ENCODE measurements at places on chromosomes 11 and 22. TPM values are rescaled to one million over a fixed set of nuclear protein-coding genes. Genes with fewer than 3 reads are reported as not detected.
A peak's percentile ranks its signal among the peaks of the same experiment; 100 is the strongest.

Gene CCDC81
- 1.2 TPM for total RNA-seq

- DNase-seq = no peak
These were observed 92.7 kb downstream of the ETS1 start for GRCh38 chr11:128494418-128495332.

DNA sequence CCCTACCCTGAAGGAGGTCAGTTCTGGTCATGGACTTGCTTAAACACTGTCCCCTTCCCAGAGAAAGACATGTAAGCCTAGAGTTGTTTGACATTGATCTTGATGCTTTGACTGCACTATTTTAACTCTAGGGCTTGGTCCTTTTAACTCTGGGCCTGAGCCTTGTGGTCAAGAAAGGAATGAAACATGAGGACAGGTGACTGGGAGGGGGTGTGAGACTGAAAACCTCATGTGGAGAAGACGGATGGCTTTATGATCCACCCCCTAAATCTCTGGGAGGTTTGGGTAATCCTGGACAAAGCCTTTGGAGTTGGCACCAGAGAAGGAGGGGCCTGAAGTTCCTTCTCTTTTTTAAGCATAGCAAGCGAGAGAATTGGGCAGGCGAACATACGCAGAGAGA lies 17.5 kb downstream of the CHRDL2 start:
- no peak for DNase-seq

DNA sequence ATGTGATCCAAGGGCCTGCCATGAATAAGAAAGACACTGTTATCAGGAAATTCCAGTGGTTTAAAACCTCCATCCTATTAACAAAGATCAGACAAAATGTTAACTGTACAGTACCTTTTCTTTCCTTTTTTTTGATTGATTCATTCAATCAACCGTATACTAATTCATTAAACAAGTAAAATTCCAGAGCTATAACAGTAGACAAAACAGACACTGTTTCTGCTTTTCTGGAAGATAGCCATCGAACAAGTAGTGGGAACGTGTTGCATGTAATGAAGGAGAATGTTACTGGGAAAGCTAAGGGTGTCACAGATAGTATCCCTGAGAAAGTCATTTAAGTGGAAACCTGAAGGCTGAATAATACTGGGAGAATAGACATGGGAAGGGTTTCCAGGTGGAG lies 73.7 kb upstream of the ALKBH3 start:
- DNase-seq = no peak

DNA sequence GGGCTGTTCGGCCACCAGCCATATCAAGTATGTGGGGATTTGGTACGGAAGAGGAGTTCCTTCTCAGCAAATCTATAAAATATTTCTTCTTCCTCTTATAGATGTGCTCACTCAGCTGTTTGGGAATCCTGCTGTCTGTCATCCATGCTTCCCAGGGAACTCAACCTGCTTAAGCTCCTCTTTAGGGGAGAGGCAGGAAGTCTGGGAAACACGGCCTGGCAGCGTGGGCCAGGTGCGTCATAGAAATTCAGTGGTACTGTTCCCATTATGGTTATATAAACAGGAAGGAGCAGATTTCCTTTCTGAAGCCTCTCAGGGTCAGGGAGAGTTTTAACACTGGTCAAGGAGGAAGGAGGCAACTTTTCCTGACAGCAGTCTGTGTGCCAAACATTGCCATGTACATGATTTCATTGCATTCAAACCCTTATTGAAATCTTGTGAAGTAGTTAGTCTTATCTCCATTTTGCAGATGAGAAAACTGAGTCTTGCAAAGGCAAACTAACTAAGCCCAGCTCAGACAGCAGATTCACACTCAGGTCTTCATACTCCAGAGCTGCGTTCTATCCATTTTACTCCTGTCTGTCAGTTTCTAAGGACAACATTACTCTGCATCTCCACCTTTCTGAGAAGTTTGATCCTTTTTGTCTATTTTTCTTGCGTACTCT lies 35.4 kb upstream of the AMOTL1 start:
- no peak for DNase-seq

DNA sequence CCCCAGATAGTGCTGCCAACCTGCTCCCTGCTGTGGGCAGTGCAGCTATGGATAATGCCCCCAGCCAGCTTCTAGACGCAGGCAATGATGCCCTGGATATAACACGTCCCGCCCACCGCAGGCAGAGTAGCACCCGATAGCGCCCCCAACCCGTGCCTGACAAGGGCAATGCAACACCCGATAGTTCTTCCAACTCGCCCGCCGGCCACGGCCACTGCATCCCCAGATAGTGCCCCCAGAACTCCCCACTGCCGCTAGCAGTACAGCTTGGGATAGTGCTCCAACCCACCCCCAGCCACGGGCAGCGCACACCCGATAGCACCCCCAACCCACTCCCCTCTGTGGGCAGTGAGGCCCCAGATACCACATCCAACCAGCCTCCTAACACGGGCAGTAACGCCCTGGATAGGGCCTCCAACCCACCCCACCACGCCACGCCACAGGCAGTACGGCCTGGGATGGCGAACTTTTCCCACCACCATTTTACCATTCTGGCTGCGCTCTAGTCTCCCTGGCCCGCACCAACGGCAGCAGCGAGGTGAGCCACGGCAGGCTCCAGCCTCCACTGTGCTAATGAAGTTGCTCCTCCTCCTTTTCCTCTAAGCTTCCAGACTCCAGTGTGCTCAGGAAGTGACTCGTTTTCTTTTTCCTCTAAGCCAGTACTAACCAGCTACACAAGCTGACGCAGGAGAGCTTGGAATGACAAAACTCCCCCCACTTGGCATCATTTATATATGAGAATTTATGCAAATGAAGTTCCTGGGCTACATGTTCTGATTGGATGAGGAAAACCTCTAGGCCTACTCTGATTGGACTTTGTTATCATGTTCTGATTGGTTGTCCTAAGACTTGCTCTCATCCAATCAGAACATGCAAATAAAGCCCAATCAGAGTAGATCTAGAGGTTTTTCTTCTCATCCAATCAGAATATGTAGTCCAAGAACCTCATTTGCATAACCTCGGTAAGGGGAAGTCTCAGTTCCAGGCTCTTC lies 3.0 kb upstream of the RFPL3 start:
- peak; percentile 50 for DNase-seq

DNA sequence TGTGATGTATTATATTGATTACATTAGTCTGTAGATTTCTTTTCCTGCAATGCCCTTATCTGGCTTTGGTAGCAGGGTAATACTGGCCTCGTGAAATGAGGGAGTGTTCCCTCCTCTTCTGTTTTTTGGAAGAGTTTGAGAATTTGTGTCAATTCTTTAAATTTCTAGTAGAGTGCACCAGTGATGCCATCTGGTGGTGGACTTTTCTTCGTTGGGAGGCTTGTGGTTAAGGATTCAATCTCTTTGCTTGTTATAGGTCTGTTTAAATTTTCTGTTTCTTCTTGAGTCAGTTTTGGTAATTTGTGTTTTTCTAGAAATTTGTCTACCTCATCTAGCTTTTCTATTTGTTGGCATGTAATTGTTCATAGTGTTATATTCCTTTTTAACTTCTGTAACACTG lies 18.9 kb downstream of the SHANK3 start:
- peak; percentile 82 for DNase-seq

- no peak for DNase-seq
These were observed 3.1 kb upstream of the PIK3IP1 start for GRCh38 chr22:31295360-31295759.

DNA sequence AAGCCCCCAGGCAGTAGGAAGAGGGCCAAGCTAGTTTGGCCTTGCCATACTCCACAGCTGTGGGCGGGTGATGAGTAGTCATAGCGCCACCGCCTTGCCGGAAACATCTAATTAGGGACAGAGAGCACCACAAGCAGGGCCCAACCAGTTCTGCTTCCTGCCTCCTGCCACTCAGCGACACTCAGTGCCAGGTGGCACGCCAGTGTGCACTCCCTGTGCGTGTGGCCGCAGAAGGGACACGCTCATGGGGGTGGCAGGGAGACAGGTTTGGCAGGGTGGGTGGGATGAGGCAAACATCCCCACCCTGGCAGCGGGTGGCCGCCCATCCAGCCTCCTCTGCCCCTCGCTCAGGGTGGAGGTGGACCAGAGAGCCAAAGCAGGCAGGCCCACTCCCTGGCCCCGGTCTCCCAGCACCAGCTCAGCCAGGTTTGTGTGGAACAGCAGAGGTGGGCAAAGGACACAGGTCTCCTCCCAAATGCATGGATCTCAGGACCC lies 4.9 kb downstream of the OVOL1 start:
- DNase-seq = peak; percentile 77

DNA sequence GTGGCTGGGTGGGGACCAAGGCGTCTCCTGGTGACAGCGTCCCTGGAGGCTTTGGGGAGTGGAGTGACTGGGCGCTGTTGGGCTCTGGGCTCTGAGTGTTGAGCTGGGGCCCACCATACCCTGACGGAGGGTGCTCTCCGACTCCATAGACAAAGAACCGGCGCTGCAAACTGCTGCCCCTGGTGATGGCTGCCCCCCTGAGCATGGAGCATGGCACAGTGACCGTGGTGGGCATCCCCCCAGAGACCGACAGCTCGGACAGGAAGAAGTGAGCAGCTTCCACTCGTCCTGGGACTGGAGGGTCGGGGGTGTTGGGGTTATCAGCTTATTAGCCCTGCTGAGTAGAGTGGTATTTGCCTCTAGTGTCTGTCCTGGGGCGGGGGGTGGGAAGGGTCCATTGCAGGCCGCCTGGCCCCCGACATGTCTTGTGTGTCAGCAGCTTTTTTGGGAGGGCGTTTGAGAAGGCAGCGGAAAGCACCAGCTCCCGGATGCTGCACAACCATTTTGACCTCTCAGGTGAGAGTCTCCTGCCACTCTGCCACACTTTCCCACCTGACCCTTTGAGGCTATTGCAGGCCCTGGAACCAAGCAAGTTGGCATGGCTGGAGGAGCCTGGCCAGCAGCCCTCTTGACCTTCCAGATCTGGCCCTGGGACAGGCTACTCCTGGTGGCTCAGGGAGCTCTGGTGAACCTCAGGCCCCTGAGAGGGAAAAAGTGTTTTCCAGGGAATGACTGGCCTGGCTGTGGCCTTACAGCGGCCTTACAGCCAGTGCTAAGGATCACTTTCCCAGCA lies 7.6 kb downstream of the CLDN5 start:
- no peak for DNase-seq

Data from Karpas-422 (cell line).